IMR-90 (cell line): ENCODE measurements at places on chromosomes 11 and 22. TPM values are rescaled to one million over a fixed set of nuclear protein-coding genes. Genes with fewer than 3 reads are reported as not detected.

POTEH gene
- not detected in 2 replicates for total RNA-seq

GRCh38 chr11:66800720-66801428, 42.4 kb upstream of the RCE1 start:
- H3K4me1 ChIP-seq = no peaks in the 10 kb centered on the region
- H3K27me3 ChIP-seq = no peaks in the 10 kb centered on the region
- H3K27ac ChIP-seq = no peak overlapping the region
- no peak for DNase-seq
- no peak overlapping the region for H3K4me3 ChIP-seq

- H3K27ac ChIP-seq = no peak overlapping the region
- no peaks in the 10 kb centered on the region for H3K27me3 ChIP-seq
Measured at GRCh38 chr11:123536690-123537437, 106.8 kb downstream of the GRAMD1B start.

TNNT3 gene
- not detected in 2 replicates for total RNA-seq

DNA sequence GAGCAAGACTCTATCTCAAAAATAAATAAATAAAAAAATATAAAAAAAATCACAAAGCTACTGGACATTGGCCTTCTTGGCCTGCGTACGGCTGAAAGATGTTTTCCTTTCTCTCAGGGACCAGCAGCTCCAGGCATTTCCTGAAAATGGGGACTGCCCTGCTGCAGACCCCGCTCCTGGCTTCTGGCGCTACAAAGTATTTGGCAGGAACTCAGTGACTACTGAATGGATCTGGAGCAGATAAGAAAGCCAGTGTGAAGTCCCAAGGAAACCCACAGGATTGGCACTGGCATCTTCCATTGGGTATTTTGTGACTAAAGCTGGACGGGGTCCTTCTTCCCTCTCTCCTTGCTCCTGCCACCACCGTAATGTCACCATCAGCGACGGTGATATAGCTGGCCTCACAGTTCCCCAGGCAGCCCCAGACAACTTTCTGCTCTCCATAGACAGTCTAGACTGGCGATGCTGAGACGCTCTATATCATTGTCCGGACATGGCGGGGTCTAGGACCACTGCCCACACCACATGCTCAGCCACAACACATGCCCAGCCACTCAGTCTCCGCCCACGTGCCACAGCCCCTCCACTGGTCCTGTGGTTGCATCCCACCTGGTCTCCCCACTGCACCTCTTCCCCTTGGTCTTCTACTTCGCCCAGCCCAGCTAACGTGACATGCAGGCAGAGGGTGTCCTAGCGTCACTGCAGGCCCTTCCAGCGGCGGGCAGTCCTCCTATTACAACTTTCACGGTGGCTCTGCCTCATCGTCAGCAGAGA, 22.7 kb upstream of the YPEL1 start:
- peaks cover 13% of the 10 kb centered on the region for H3K36me3 ChIP-seq
- no peak overlapping the region for H3K4me3 ChIP-seq
- H3K27ac ChIP-seq = no peak overlapping the region
- H3K27me3 ChIP-seq = no peaks in the 10 kb centered on the region

CACNA1I gene
- total RNA-seq = under 0.01 TPM in 1 of 2 replicates, not detected in the other

- no peak overlapping the region for H3K4me3 ChIP-seq
- H3K27me3 ChIP-seq = no peaks in the 10 kb centered on the region
- no peaks in the 10 kb centered on the region for H3K4me1 ChIP-seq
Measured at GRCh38 chr11:88651556-88651955, 314.0 kb upstream of the CTSC start.
